ENCODE measurements at places on chromosomes 16 and 17.
A peak's percentile ranks its signal among the peaks of the same experiment; 100 is the strongest.

- DNase-seq: no peak
Measured at GRCh38 chr16:23863511-23864422, 28.0 kb downstream of the PRKCB start.

- DNase-seq: no peak
Measured at GRCh38 chr16:85588562-85589503, 24.3 kb upstream of the GSE1 start.

DNA sequence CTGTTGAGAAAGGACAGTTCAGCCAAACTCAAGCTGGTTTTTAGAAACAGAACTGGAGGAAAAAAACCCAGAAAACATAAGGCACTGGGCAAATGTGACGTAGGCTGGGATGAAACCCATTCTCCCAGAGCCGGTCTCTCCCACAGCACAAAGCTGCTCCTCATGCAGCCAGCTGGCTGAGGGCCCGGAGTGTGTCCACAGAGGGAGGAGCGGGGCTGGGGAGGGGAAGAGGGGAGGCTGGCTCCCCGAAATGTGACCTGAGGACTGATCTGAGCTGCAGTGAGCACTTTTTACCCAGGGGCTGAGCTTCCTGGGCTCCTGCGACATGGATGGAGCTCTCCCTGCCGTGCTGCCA, 20.8 kb downstream of the FOXF1 start:
- DNase-seq: no peak

DNA sequence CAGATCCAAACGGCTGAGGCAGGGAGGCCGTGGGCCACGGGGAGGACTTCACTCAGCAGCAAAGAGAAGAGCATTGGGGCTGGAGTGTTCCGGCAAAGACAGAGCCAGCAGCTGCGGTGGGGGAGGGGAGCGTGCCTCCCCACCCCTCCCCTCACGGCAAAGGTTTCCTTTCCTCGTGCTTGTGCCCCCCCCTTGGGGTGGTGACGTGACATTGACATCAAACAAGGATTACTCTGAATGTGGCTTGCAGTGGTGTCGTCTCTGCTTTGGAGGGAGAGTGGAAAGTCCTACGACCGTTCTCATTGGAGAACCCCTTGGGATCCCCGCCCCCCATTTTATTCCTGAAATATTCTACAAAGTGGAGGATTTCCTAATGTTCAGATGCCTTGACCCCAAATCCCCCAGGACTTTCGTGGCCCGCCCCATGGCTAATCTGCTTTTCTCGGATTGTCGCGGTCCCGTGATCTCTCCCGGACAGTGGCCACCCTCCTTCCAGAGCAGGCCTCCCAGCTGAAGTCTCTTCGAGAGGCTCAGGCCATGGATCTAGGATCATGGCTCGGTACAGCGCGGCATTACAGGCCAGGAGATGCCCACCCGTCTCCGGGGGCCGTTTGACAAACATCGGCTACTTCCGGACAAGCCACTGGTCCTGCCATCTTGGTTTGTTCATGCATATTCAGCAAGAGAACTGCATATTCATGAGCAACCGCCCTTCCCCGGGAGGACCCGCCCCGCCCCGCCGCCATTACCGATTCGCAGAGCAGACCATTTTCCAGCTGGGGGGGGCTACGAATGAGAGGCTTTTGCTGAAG, 705 bp upstream of the POLR2A start:
- DNase-seq: peak; percentile 79

- no peak for DNase-seq
Measured at GRCh38 chr17:35051183-35051578, 12.3 kb downstream of the RFFL start.

DNA sequence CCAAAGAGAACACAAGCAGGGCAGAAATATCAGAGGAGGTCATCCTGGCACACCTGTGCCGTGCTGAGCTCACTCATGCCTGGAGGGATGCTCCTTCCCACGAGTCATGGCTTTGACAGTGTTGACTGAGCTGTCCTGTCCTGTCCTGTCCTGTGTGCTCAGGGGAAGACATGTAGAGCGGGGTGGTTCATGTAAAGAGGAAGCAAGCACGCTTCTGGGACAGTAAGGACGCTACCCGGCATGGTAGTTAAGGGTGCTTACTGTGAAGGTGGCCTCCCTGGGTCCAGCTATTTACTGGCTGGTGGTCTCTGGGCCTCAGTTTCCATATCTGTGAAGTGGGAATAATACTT, 398 bp downstream of the LGALS9 start:
- no peak for DNase-seq

DNA sequence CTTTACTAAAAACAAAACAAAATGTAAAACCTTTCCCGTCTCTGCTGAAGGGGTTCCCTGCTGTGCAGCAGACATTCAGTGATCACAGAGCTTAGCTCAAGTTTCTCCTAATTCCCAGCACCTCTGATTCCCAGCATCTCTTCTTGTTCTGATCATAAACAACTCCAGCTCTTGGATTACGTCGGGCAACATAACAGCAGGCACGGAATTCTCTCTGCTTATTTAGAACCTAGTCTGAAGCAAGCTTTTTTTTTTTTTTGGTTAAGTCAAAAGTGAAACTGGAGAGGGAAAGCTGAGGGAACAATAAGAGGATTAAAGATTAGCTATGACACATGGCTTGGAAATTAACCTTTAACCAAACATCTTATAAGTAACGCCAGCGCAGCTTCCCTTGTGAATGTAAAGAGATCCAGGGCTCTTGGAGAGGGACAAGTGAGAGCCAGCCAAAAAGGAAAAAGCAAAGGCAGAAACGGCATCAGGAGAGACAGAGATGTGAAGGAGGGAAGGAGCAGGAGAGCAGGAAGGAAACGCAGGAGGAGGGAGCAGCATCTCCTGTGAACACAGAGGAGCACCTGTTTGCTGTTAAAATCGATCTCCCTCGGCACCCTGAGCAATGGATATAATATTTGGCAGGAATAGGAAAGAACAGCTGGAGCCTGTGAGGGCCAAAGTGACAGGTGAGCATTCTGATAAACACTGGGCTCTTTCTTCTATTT, at the start of gene BCO1:
TSS of gene BCO1 (plus strand) at position 394 of the 716 bp plus-strand sequence. CDS start at position 614, 220 bp downstream.
- DNase-seq: no peak

Data from GM18507 (cell line).